ENCODE measurements at places on chromosomes 3 and 15. TPM values are rescaled to one million over a fixed set of nuclear protein-coding genes. Genes with fewer than 3 reads are reported as not detected.

DPPA2 gene
- not detected for total RNA-seq

TEX9 gene
- 4.2 TPM for total RNA-seq

ERICH6 gene
- total RNA-seq = 0.06 TPM

CPB1 gene
- total RNA-seq = not detected

HIGD1A gene
- 169 TPM for total RNA-seq

TERC gene
- total RNA-seq = 36.7 TPM

TBC1D2B gene
- total RNA-seq = 22.6 TPM

EXD1 gene
- total RNA-seq = not detected

AHSG gene
- total RNA-seq = not detected

Data from aortic smooth muscle cell (primary cell).